ENCODE measurements at places on chromosomes 7 and 10. TPM values are rescaled to one million over a fixed set of nuclear protein-coding genes. Genes with fewer than 3 reads are reported as not detected.

The CFAP70 gene
- 9.2 TPM for total RNA-seq

The ABCA13 gene
- 11.5 TPM for total RNA-seq

The CTAGE15 gene
- not detected for total RNA-seq

The ASIC3 gene
- total RNA-seq = 3.3 TPM

The ZNF248 gene
- 10.5 TPM for total RNA-seq

DNA sequence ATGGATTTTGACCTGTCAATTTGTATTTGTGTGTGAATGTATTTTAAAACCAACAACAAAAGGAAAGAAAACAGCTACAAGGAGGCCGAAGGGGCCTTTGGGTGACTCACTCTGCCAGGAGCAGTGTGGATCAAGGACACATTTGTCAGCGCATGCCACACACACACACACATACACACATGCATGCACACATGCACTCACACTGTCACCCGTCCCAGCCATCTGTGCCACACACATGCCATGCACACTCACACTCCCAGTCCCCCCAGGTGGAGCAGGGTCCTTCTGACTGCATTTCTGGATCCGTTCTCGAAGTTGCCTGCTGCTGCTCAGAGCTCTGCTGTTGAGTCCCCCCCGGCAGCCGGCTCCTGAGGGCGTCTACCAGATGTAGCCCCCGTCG lies 26.0 kb downstream of the SPOCK2 start:
- no peak for DNase-seq

DNA sequence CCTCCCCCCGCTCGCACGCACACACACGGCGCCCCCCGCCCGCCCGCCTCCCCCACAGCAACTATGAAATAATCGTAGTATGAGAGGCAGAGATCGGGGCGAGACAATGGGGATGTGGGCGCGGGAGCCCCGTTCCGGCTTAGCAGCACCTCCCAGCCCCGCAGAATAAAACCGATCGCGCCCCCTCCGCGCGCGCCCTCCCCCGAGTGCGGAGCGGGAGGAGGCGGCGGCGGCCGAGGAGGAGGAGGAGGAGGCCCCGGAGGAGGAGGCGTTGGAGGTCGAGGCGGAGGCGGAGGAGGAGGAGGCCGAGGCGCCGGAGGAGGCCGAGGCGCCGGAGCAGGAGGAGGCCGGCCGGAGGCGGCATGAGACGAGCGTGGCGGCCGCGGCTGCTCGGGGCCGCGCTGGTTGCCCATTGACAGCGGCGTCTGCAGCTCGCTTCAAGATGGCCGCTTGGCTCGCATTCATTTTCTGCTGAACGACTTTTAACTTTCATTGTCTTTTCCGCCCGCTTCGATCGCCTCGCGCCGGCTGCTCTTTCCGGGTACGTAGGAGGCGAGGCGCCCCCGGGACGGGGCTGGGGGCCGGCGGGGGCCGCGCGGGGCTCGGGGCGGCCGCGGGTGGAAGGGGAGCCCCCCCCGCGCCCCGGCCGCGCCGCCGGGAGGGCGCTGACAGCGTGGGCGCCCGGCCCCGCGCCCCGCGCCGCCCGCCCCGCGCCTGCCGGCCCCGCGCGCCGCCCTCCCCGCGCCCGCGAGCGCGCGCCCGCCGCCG lies 441 bp downstream of the BMI1 start:
- DNase-seq = peak; percentile 40

GRCh38 chr7:79997345-79997744 lies 137.3 kb upstream of the GNAI1 start:
- DNase-seq = no peak

- peak; percentile 64 for DNase-seq
These were observed 65.4 kb downstream of the TACC2 start for GRCh38 chr10:122054048-122055025.

Measured in upper lobe of left lung (tissue), 6 donors.